ENCODE measurements at places on chromosomes 5 and 9. TPM values are rescaled to one million over a fixed set of nuclear protein-coding genes. Genes with fewer than 3 reads are reported as not detected.

ECM2 gene
- total RNA-seq, result 2.2 TPM

PSMD5 gene
- 30.6 TPM for total RNA-seq

NDUFS4 gene
- total RNA-seq, result 181 TPM

CER1 gene
- total RNA-seq, result not detected

PCDHB9 gene
- 0.08 TPM for total RNA-seq

CCDC183 gene
- total RNA-seq, result not detected

HACD4 gene
- 5.3 TPM for total RNA-seq

PRR16 gene
- 12.0 TPM for total RNA-seq

CDKN2B-AS1 gene
- 1.6 TPM for total RNA-seq

PDZD2 gene
- total RNA-seq, result 0.16 TPM

WWC1 gene
- 4.9 TPM for total RNA-seq

TMEM174 gene
- total RNA-seq, result not detected

UHRF2 gene
- total RNA-seq, result 20.8 TPM

IFNA2 gene
- not detected for total RNA-seq

AFAP1L1 gene
- total RNA-seq, result 9.7 TPM

MYOZ3 gene
- 0.26 TPM for total RNA-seq

DPYSL3 gene
- 151 TPM for total RNA-seq

SVEP1 gene
- total RNA-seq, result 14.1 TPM

PHYHD1 gene
- total RNA-seq, result 11.9 TPM

IFNA14 gene
- total RNA-seq, result not detected

FGD3 gene
- not detected for total RNA-seq

MYO10 gene
- 37.0 TPM for total RNA-seq

AKNA gene
- 12.6 TPM for total RNA-seq

CYSRT1 gene
- under 0.01 TPM for total RNA-seq

OCLN gene
- 0.88 TPM for total RNA-seq

ZNG1F gene
- total RNA-seq, result 0.96 TPM

IL17B gene
- 0.80 TPM for total RNA-seq

MLANA gene
- not detected for total RNA-seq

RASA1 gene
- total RNA-seq, result 18.2 TPM

DENND4C gene
- total RNA-seq, result 22.4 TPM

PCDHB13 gene
- total RNA-seq, result 1.0 TPM

TRIM23 gene
- total RNA-seq, result 10.6 TPM

ANKRD18B gene
- total RNA-seq, result under 0.01 TPM

PAEP gene
- not detected for total RNA-seq

PPP3R2 gene
- not detected for total RNA-seq

PCDHB15 gene
- total RNA-seq, result 0.48 TPM

WDR38 gene
- not detected for total RNA-seq

NRG2 gene
- not detected for total RNA-seq

MTX3 gene
- total RNA-seq, result 13.3 TPM

VPS13A gene
- total RNA-seq, result 9.9 TPM

CTSL gene
- total RNA-seq, result 142 TPM

Data from epithelial cell of alveolus of lung (primary cell).